ENCODE measurements at places on chromosomes 3 and 15. TPM values are rescaled to one million over a fixed set of nuclear protein-coding genes. Genes with fewer than 3 reads are reported as not detected.

The SRGAP3 gene
- 2.3 TPM for total RNA-seq

The SERPINI2 gene
- not detected for total RNA-seq

The NOX5 gene
- not detected for total RNA-seq

The ANKUB1 gene
- total RNA-seq = not detected

The MLH1 gene
- total RNA-seq = 32.0 TPM

The P4HTM gene
- total RNA-seq = 21.7 TPM

The IQCF5 gene
- total RNA-seq = not detected

The PLSCR4 gene
- total RNA-seq = 12.3 TPM

The CHRNB4 gene
- not detected for total RNA-seq

The NR2E3 gene
- total RNA-seq = not detected

The CAMK2N2 gene
- total RNA-seq = not detected

The GRM7 gene
- not detected for total RNA-seq

The PCLAF gene
- 1.6 TPM for total RNA-seq

The SPINK8 gene
- total RNA-seq = not detected

Data from gastrocnemius medialis (tissue), 4 donors.